ENCODE measurements at places on chromosomes 7 and 10.

- DNase-seq: peak; percentile 54
Measured at GRCh38 chr7:144513334-144513733, 109.8 kb upstream of the NOBOX start.

- DNase-seq: no peak
Measured at GRCh38 chr10:51397695-51398094, 301.7 kb downstream of the CSTF2T start.

DNA sequence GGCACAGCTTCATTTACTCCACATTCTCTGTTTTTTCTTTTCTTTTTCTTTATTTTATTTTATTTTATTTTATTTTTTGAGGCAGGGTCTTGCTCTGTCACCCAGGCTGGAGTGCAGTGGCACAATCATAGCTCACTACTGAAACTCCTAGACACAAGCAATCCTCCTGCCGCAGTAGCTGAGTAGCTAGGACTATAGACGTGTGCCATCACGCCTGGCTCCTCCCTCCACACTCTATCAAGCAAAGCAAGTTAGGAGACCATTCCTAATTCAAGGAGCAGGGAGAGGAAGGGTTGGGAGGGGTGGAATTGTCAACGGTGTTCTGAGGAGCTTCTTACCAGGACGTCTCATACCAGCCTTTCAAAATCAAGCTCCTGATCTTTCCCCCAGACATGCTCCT, 52.4 kb downstream of the OAT start:
- DNase-seq: no peak

DNA sequence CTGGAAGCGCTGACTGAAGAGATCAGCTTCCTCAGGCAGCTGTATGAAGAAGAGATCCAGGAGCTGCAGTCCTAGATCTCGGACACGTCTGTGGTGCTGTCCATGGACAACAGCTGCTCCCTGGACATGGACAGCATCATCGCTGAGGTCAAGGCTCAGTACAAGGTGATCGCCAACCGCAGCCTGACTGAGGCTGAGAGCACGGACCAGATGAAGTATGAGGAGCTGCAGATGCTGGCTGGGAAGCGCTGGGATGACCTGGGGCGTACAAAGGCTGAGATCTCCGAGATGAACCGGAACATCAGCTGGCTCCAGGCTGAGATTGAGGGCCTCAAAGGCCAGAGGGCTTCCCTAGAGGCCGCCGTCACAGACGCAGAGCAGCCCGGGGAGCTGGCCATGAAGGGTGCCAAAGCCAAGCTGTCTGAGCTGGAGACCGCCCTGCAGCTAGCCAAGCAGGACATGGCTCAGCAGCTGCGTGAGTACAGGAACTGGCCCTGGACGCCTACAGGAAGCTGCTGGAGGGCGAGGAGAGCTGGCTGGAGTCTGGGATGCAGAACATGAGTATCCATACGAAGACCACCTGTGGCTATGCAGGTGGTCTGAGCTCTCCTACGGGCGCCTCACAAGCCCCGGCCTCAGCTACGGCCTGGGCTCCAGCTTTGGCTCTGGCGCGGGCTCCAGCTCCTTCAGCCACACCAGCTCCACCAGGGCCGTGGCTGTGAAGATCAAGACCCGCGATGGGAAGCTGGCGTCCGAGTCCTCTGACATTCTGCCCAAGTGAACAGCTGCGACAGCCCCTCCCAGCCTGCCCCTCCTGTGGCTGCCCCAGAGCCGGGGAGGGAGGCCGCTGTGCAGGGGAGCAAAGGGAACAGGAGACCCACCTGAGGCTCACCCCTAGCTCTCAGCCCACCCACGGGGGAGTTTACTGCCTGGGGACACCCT, 24.9 kb upstream of the AMPH start:
- DNase-seq: no peak

- DNase-seq: no peak
Measured at GRCh38 chr10:61024151-61024855, 80.3 kb upstream of the RHOBTB1 start.

DNA sequence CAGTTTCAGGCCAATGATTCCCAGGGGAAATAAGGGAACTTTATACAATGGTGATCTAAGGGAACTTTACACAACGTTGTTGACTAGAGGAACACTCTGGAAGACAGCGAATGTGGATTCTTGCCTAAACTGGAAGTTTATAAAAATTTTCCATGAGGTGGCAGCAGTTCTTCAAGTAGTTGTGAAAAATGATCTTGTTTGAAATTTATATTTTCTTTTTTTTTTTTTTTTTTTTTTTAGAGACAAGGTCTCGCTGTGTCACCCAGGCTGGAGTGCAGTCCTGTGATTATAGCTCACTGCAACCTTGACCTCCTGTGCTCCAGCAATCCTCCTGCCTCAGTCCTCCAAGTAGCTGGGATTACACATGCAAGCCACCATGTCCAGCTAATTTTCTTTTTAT, 32.1 kb upstream of the GTF2I start:
- peak; percentile 36 for DNase-seq
